Trophoblast cell (in vitro differentiated cells and primary cell): ENCODE measurements at places on chromosomes 3 and 15.

GRCh38 chr3:31868236-31868635 lies 112.8 kb downstream of the OSBPL10 start:
- no peaks in the 10 kb centered on the region for H3K36me3 ChIP-seq
- no peak overlapping the region for H3K4me3 ChIP-seq
- H3K27me3 ChIP-seq: no peaks in the 10 kb centered on the region
- no peaks in the 10 kb centered on the region for H3K4me1 ChIP-seq
- no peak for DNase-seq

DNA sequence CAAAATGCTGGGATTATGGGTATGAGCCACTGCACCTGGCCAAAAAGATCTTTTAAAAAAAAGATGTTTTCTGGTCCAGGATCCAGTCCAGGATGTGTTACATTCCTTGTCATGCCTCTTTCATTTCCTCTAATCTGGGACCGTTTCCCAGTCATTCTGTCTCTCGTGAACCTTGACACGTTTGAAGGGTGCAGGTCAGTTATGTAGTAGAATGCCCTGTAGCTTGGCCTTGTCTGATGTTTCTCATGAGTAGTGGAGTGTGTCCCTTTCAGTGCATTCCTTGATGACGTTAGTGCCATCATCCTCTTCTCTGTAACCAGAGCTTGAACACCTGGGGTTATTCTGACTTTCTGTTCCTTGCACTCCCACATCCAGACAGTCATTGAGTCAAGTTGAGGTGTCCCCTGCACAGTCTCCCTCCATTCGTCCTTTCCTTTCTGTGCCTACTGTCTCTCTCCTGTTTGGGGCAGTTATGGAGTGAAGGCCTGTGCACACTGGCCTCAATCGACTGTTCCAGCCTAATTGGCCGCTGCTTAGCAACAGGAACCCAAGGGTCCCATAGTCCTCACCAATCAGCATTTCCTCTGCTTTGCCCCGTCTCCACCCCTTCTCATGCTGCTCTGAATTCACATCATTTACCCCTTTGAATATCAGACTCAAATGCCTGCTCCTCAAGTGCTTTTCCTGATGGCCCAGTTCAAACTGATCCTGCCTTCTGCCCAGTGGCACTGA lies 5.5 kb downstream of the FAM81A start:
- no peaks in the 10 kb centered on the region for H3K4me1 ChIP-seq
- H3K4me3 ChIP-seq: no peak overlapping the region
- no peaks in the 10 kb centered on the region for H3K36me3 ChIP-seq
- peak; percentile 74 for DNase-seq

DNA sequence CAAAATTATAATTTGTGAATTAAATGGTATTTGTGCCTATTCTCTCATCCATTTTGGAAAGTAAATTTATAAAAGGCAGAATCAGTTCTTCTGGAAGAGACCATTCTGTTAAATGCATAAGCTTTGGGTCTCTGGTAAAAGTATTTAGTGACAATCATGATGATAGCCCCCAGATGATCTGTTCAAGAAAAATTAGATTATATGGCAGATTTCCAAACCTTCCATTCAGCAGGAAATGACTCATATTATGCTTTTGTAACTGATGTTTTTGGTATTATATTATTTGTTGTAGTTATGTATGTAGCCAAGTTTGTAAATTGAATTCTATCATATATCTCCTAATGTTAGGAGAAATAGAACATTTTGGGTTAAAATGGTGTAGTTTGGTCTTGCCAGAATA lies 340.8 kb upstream of the DPH6 start:
- no peak overlapping the region for H3K27ac ChIP-seq
- no peak overlapping the region for H3K4me3 ChIP-seq
- no peaks in the 10 kb centered on the region for H3K4me1 ChIP-seq
- H3K27me3 ChIP-seq: no peaks in the 10 kb centered on the region
- no peak for DNase-seq
- H3K36me3 ChIP-seq: no peaks in the 10 kb centered on the region

- H3K27ac ChIP-seq: no peak overlapping the region
- no peaks in the 10 kb centered on the region for H3K36me3 ChIP-seq
- no peak overlapping the region for H3K4me3 ChIP-seq
- no peaks in the 10 kb centered on the region for H3K27me3 ChIP-seq
- DNase-seq: peak; percentile 38
Observed at GRCh38 chr15:35071106-35071505, 14.0 kb downstream of the NANOGP8 start.

DNA sequence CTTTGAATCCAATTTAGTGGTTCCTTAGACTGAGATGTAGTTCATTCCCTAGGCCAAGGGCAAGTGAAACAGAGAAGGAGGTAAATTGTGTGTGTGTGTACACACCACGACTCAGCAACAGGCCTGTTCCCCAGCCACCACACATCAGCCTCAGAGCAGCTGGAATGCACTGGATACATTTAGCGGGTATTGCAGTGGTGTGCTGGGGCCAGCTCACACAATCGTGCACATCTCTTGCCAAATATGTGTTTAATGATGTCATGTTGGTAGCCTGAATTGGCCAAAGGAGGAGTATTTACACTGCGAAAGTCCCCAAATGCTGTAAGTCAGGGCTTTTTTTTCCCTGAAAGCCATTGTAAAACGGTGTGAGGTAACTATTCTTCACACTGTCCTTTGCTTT lies 82.3 kb downstream of the RBPMS2 start:
- no peak overlapping the region for H3K4me3 ChIP-seq
- H3K27me3 ChIP-seq: no peaks in the 10 kb centered on the region
- H3K36me3 ChIP-seq: peaks cover 37% of the 10 kb centered on the region
- H3K4me1 ChIP-seq: no peaks in the 10 kb centered on the region
- H3K27ac ChIP-seq: no peak overlapping the region

- H3K27me3 ChIP-seq: no peaks in the 10 kb centered on the region
- H3K27ac ChIP-seq: no peak overlapping the region
- H3K4me3 ChIP-seq: no peak overlapping the region
- peak; percentile 29 for DNase-seq
- peaks cover 5% of the 10 kb centered on the region for H3K4me1 ChIP-seq
Observed at GRCh38 chr3:142850395-142851023, 38.4 kb downstream of the PCOLCE2 start.

DNA sequence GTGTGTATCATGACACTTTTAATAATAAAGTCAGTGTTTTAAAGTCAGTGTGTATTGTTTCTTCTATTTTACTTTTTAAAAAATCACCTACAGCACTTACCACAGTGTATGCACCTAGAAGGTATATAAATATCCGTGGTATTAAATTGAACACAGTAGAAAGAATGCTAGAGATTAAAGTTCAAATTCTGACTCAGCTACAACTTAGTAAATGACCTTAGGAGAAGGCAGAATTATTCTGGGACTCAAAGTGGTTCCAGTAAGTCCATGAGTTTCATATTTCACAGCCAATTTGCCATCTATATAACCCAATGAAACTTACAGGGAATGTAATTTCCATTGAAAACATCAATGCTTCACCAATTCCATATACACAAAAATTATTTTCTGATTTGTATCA lies 52.7 kb upstream of the MAP4 start:
- DNase-seq: no peak
- H3K4me1 ChIP-seq: no peaks in the 10 kb centered on the region
- peaks cover 7% of the 10 kb centered on the region for H3K36me3 ChIP-seq
- H3K27ac ChIP-seq: no peak overlapping the region

- H3K4me1 ChIP-seq: no peaks in the 10 kb centered on the region
- DNase-seq: no peak
- no peak overlapping the region for H3K4me3 ChIP-seq
- H3K27me3 ChIP-seq: peaks cover 2% of the 10 kb centered on the region
- H3K36me3 ChIP-seq: no peaks in the 10 kb centered on the region
Observed at GRCh38 chr15:78737187-78737820, 74.0 kb downstream of the ADAMTS7 start.

GRCh38 chr15:76293361-76293760 lies 17.9 kb downstream of the ETFA start:
- peaks cover 2% of the 10 kb centered on the region for H3K36me3 ChIP-seq
- H3K4me3 ChIP-seq: no peak overlapping the region
- no peaks in the 10 kb centered on the region for H3K27me3 ChIP-seq
- no peak overlapping the region for H3K27ac ChIP-seq

- H3K4me1 ChIP-seq: peaks cover 10% of the 10 kb centered on the region
- H3K27me3 ChIP-seq: no peaks in the 10 kb centered on the region
- no peak overlapping the region for H3K4me3 ChIP-seq
- H3K27ac ChIP-seq: no peak overlapping the region
Observed at GRCh38 chr3:149393345-149394160, 16.1 kb upstream of the TM4SF1 start.

DNA sequence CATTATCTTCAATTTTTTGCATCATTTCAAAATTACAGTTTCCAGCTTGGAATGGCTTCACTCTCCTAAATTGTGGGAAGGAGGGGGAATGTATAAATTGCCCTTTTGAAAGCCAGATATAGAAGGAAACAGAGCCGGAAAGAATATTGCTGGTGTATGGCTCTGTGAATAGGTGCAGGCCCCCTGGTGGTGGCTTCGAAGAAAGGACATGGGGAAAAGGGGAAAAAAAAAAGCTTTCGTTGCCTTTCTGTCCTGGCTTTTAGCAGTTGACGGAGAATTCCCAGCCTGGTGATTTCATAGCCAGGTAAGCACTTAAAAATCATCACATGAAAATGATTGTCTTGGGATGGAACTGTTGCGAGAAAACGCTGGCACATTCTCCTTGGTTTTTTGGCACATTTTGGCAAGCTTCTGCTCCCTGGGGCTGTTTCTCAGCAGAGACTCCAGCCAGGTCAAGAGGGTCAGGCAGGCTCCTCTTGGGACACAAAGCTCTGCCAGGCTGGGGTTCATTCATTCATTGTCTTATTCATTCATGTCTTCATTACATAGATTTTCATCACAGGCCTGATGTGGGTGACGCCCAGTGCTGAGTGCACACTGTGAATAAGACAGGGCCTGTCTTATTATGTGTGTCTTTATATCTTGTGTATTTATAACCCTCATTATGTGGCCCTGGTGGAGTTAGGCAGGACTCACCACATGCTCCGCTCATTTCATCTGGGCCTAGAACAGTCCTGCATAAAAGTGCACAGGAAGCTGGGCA lies 300.0 kb upstream of the TPM1 start:
- H3K27me3 ChIP-seq: no peaks in the 10 kb centered on the region
- peaks cover 27% of the 10 kb centered on the region for H3K4me1 ChIP-seq
- H3K4me3 ChIP-seq: no peak overlapping the region
- DNase-seq: peak; percentile 81

GRCh38 chr3:42063888-42064287 lies 27.3 kb upstream of the TRAK1 start:
- H3K36me3 ChIP-seq: no peaks in the 10 kb centered on the region
- no peaks in the 10 kb centered on the region for H3K27me3 ChIP-seq
- peak; percentile 89 for DNase-seq
- peak overlapping the region; percentile 50 for H3K27ac ChIP-seq

- no peaks in the 10 kb centered on the region for H3K27me3 ChIP-seq
- no peak overlapping the region for H3K27ac ChIP-seq
- H3K4me1 ChIP-seq: no peaks in the 10 kb centered on the region
Observed at GRCh38 chr3:56894881-56895431, 93.2 kb upstream of the ARHGEF3 start.

DNA sequence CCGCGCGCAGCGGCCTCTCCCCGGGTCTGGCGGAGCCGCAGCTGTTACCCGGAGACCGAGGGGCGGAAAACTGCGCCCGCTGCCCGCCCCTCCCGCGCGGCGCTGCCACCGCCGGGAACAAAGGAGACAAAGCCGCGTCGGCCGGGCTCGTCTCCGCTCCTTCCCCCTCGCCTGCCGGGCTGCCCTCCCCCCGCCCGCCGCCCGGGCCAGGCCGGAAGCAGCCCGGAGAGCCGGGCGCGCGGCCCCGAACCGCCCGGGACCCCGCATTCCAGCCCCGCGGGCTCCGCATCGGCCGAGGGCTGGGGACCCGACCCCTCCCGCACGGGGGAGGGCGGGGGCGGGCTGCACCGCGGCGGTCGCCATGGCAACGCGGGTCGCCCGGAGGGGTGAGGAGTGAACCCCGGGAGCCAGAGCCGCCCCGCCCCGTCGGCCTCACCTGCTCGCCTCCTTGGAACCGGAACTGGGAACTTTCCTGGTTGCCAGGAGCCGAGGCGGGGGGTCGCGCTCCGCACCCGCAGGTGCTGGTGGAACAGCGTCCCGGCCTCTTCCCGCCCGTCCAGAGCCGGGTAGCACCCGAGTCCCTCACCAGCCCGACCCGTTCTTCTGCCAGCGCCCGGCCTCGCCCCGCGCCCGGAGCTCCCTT lies 448 bp downstream of the PLXNB1 start:
- peaks cover 18% of the 10 kb centered on the region for H3K36me3 ChIP-seq
- H3K27me3 ChIP-seq: no peaks in the 10 kb centered on the region
- H3K4me3 ChIP-seq: peak overlapping the region; percentile 80
- H3K27ac ChIP-seq: peak overlapping the region; percentile 80

DNA sequence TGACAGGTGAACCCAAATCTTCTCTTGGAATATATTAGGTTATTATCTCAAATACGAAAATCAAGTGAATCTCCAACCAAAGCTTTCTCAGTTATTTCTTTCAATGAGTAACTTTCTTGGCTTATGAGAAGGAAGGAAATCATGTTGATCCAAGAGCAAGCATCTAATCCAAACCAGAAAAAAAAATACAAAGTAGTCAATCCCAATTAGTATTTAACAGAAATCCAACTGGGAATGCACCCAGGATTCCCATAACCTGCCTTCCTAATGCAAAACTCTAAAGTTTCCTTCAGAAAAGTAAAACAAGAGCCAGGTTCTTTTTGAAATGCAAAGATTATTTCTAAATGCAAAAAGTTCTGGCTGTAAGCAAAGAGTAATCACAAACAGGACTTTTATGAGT lies 289.3 kb downstream of the SHOX2 start:
- H3K4me3 ChIP-seq: no peak overlapping the region
- H3K36me3 ChIP-seq: no peaks in the 10 kb centered on the region
- no peak overlapping the region for H3K27ac ChIP-seq
- no peaks in the 10 kb centered on the region for H3K27me3 ChIP-seq

- H3K36me3 ChIP-seq: no peaks in the 10 kb centered on the region
Observed at GRCh38 chr3:144127014-144127413, 155.4 kb downstream of the DIPK2A start.

DNA sequence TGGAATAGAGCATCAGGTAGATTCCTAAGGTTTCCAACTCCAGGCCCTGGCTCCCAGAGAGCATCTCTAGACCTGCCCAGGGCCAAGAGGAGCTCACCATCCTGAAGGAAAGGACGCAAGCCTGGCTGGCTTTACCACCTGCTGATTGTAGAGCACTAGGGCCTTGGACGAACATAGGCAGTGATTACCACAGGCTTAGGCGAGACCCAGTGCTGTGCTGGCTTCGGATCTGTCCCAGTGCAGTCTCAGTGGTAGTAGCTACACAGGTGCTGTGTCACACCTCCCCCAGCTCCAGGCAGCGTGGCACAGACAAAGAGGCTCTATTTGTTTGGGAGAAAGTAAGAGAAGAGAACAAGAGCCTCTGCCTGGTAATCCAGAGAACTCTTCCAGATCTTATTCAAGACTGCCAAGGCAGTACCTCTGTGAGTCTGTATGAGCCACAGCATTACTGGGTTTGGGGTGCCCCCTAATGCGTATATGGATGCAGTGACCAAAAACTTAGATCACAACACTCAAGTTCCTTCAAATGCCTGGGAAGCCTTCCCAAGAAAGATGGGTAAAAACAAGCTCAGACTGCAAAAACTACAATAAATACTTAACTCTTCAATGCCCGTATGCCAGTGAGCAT lies 25.4 kb downstream of the ISG20 start:
- no peak for DNase-seq
- no peaks in the 10 kb centered on the region for H3K36me3 ChIP-seq
- H3K4me1 ChIP-seq: peaks cover 7% of the 10 kb centered on the region
- no peaks in the 10 kb centered on the region for H3K27me3 ChIP-seq
- no peak overlapping the region for H3K27ac ChIP-seq
- no peak overlapping the region for H3K4me3 ChIP-seq

GRCh38 chr3:25692341-25692740 lies 27.6 kb upstream of the TOP2B start:
- no peak overlapping the region for H3K27ac ChIP-seq
- no peaks in the 10 kb centered on the region for H3K36me3 ChIP-seq
- H3K4me1 ChIP-seq: no peaks in the 10 kb centered on the region
